ENCODE measurements at places on chromosomes 4 and X.

- DNase-seq: no peak
Measured at GRCh38 chrX:71941776-71942175, 31.1 kb downstream of the NHSL2 start.

GRCh38 chr4:24274381-24274941 is 309.9 kb downstream of the DHX15 start:
- no peak for DNase-seq

DNA sequence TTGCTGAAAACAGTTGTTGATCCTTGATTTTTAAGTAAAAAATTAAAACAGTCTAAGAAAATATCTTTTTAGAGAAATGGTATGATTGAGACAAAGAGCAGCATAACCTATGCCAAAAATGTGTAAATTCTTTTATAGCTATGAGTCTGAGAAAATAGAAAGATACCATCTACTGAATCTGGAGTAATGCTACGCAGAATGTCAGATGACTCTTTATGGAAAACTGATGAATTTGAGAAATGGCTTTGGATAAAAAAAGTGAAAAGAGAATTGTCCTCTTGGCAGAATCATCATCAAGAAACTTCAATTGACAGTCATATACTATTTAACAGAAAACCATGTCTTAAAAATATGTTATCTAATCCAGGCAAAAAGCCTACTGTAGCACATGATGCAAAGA is 183.1 kb downstream of the FAT4 start:
- DNase-seq: no peak

- DNase-seq: no peak
Measured at GRCh38 chrX:86192827-86193226, 44.6 kb downstream of the DACH2 start.

- peak; percentile 90 for DNase-seq
Measured at GRCh38 chrX:9562851-9563250, 98.0 kb downstream of the TBL1X start.

GRCh38 chrX:25721564-25721963 is 416.6 kb upstream of the MAGEB18 start:
- DNase-seq: no peak

DNA sequence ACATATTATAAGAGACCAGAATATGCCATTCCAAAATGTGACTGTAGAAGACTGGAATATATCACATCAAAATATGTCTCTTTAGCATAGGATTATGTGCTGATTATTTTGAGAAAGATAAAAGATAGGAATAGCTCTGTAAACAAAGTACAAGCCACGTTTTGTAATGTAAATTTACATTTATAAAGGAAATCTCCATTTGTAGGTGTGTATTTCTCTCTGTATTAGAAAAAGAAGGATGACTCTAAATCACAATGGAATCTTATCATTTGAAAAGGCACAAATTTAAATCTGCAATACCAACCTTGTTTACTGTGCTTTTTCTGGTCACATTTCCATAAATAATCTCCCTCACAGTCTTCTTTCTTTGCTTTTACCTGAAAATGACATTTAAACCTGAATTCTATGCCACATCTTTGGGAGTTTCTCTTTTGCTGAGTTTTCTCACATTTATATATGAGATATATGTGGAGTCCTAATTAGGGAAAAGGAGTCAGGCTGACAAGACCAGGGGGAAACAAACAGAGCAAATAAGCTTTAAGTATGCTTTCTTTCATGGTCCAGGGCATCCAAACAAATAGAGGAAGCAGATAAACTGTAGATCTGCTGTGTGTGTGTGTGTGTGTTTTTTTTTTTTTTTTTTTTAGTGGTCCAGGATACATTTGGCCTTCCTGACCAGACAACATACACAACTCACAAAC is 244.0 kb downstream of the CPXCR1 start:
- no peak for DNase-seq

- no peak for DNase-seq
Measured at GRCh38 chrX:2733286-2733685, 18.6 kb upstream of the XG start.

GRCh38 chr4:181796502-181796901 is 446.7 kb upstream of the TENM3 start:
- peak; percentile 4 for DNase-seq

DNA sequence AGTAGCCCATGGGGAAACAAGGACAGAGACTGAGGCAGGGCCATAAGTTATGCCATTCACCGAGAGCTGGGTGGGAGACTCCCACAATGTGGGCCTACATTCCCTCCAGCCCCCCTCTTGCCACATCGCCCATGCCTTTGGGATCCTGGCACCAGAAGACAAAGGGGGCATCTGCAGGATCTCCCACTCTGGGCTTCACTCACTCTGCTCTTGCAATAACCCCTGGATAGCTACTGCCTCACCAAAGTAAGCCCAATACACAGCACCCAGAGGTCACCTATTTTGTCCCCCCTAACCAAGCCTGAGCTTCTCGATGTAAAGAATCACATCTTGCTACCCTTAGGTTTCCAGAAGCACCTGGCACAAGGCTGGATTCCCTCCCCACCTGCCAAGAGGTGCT is 741 bp upstream of the RTL5 start:
- no peak for DNase-seq

DNA sequence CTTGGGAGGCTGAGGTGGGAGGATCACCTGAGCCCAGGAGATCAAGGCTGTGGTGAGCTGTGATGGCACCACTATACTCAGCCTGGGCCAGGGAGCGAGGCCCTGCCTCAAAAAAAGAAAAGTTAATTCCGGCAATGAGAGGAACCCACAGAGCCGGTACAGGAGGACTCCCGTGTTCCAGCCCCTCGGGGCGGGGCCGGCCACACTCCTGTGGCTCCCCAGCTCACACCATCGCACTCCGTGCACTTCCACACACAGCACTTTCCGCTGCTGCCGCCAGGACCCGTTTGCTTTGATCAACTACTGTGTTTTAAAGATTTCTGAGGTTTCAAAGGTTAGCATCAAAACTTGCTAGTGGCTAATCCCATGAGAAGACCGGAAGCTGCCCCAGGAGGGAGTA is 171.7 kb downstream of the AFAP1 start:
- no peak for DNase-seq
